HL-60 (cell line): ENCODE measurements at places on chromosomes 2 and 18.

DNA sequence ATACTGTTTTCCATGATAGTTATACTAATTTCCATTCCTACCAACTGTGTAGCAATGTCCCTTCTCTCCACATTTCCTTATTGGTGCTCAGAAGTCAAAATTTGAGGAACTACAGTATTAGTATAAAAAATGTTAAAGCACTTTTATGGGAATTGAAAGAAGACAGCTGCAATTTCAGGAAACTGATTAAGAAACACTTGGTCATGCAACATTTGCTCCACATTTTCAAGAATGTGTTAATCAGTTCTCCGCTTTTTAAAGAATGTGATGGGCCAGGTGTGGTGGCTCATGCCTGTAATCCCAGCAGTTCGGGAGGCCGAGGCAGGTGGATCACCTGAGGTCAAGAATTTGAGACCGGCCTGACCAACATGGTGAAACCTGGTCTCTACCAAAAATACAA is 33.6 kb upstream of the MGAT4A start:
- DNase-seq: no peak

- no peak for DNase-seq
Observed at GRCh38 chr2:83787189-83787588, 671.9 kb downstream of the SUCLG1 start.

DNA sequence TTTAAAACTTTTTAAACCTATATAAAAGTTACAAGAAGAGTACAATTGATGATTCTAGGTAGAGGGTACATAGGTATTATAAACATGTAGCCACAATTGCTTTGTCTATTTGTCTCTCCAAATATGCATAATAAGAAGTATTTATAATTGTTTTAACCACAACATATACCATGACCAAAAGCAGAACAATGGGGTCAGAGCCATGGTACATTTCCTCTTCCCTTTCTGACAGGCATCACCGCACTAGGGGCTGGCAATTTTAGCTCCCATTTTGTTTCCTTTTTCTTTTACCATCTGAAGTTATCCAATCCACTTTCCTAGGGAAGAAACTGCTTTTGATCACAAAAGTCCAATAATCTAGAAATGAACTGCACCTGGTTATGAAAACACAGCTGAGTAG is 49.3 kb downstream of the TMX3 start:
- DNase-seq: no peak

DNA sequence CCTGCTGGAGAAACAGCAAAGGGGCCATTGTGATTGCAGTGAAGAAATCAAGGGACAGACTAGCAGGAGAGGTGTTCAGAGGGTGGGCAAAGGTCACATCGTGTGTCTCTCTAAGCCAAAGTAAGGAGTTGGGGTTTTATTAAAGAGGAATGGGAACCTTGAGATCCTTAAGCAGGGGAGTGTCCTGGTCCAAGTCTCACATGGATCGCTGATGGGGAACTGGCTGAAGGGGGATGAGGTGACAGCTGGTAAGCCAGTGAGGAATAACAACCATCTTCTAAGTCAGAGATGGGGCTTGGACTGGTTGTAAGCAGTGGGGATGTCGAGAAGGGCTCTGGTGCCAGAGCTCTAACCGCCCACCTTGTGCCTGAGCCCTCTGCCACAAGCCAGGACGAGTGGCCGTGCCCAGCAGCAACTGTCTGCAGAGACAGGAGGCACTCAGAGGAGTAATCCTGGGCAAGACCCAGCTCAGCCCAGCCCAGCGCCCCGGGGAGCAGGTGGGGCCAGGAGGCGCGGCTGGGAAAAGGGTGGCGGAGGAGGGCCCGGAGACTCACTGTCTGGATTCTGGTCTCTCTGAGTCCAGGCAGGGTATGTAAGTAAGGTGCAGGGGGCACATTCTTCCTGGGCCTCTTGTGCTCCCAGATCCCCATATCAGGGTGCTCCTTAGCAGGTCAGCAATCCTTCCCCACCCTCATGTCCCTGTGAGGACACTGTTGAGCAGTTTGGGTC is 13.7 kb downstream of the WNT10A start:
- DNase-seq: no peak

GRCh38 chr2:20436716-20437470 is 10.0 kb upstream of the RHOB start:
- DNase-seq: no peak

GRCh38 chr2:239816576-239817467 is 208.3 kb downstream of the NDUFA10 start:
- DNase-seq: no peak

- DNase-seq: no peak
Observed at GRCh38 chr2:85436836-85437487, 18.4 kb downstream of the SH2D6 start.

DNA sequence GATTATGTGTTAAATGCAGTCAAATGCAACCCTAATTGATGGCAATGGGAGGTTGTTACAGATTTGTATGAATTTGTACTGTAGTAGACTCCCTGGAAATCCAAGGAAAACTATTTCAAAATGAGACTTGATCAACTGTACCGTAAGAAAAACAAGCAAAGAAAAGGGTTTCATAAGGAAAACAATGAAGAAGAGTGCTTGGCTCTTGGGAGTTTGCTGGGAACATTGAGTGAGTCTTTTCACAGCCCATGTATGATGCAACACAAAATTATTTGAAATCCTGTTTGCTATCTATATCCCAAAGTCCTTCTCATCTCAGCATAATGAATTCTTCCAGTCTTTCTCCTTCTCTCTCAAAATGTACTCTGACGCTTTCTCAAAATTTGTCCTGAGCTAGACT is 67.0 kb upstream of the OSR1 start:
- no peak for DNase-seq

DNA sequence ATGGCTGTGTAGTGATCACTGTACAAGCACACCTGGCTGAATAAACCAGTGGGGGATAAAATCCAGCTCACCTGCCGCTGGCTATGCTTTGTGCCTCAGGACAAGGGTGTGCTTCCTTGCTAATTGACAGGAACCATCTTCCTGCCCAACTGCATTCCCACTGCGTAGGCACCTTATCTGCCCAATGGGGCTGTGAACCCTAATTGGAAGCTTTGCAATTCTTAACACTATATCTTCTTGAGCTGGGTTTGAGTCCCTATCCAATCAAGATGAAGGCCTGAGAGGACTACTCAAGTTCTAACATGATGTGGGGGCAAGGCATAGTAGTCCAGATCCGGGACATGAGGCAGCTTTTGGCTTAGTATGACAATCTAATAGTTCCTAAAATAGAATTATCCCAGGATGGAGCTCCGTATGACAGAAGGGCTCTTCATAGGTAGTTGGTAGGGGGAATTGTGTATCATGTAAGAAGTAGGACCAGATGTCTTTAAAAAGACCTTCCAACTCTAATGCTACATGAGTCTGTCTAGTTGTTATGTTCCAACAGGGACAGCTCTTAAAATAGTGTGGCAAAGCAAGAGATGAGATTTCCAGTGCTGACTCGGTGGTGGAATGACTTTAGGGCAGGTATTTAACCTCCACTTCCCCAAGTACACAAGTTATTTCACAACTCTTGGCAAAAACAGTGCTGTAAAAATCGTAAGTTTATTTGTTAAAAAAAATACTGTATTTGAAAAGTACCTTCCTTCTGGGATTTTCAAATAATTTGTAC is 2.3 kb upstream of the TMEM150A start:
- no peak for DNase-seq

DNA sequence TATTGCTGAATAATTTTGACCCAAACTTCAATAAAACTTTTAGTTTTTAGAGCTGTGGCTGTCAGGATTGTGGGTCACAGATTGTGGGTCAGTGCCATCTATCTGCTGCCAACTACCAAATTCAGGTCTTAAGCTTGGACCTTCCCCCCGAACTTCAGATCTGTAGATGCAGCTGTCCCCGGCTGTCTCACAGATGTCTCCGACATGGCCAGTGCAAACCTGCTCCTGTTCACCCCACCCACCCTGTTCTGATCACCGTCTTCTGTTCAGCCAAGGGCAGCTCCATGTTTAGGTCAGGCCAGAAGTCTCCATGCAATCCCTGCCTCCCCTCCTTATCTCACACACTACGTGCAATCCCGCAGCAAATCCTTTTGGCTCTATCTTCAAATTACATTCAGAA is 175.0 kb downstream of the PRKCE start:
- no peak for DNase-seq

DNA sequence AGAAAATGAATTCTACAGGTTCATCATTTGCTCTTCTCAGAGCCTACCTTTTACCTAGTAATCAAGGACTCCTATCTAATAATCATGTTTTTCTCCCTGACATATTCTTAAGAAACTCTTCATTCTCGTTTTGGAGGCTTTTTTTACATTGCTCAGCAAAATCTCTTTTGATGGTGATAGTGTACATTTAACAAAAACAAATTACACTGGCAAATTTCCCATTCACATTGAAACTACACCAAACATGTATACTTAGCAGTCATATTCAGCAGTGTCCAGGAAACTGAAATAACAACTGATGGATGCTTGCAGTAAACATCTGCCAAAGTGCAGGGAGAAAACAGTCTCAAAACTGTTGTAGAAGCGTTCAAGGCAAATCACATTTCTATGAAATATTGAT is 4.4 kb upstream of the VIT start:
- no peak for DNase-seq

- DNase-seq: no peak
Observed at GRCh38 chr2:239765911-239766310, 259.2 kb downstream of the NDUFA10 start.

DNA sequence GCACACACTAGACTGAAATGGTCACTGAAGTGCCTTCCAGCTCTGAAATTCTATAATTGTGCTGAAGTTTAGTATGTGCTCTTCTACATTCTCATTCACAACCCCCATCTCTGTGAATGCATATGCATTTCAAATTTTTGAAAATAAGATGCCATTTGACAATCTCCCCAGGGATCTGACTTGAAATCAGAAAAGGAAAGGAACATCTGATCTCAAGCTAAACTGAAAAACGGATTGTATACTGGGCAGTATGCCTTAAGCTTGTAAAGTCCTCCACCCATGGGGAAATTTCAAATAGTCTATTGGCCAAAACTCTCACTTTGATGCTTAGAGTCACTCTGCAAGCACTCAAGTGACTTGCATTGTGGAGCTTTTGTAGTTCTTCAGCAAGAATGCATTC is 22.9 kb downstream of the FAP start:
- DNase-seq: no peak

DNA sequence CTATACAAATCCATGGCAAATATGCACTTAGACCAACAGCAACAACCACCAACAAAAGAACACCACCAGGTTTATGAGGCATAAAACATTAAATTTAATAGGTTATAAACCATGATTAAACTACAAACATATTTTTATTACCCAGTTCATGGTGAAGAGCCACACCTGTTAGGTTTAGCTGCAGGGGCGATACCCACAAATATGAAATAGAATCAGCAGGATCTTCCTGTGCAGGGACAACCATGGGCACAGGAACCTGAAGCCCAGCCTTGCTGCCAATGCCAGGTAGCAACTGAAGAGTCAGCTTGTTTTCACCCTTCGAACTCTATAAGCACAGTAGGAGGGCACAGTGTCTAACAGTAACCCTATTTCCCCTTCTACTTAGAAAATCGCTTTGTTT is 675.0 kb downstream of the SATB2 start:
- no peak for DNase-seq

- no peak for DNase-seq
Observed at GRCh38 chr18:34933909-34934661, 107.1 kb upstream of the MAPRE2 start.

DNA sequence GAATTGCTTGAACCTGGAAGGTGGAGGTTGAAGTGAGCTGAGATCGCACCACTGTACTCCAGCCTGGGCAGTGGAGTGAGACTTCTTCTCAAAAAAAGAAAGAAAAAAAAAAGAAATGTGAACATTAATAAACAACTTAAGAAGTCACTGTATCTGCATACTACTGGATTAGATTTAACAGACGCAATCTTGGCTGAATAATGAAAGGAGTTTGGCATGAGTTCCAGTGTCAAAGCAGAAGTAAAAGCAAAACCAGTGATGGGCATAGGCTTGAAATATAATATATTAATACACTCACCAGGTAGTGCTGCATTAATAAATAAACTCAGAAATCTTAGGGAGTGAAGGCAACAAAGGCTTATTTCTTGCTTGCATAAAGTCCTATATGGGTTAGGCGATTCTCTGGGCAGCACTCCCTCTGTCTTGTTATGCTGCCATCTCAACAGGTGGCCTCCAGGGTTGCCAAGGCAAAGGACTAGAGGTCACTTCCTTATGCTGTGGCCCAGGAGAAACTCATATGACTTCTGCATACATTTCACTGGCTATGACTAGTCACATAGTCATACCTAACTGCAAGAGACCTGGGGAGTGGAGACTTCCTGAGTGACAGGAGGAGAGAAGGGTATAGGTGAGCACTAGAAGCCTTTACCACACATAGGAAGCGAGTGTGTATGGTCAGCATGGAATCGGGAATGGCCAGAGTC is 296.2 kb upstream of the SPRED2 start:
- DNase-seq: no peak
